A549 treated with ZK216348 at 1 μM for 4 hours (cell line): ENCODE measurements at places on chromosomes 2 and 18. TPM values are rescaled to one million over a fixed set of nuclear protein-coding genes. Genes with fewer than 3 reads are reported as not detected.

TMEM198 gene
- total RNA-seq, result 0.71 to 1.6 TPM (median 1.2 TPM) in 5 replicates

UGT1A3 gene
- 0.12 to 0.19 TPM (median 0.17 TPM) in 3 of 5 replicates, not detected in the others for total RNA-seq

MC2R gene
- total RNA-seq, result not detected in 5 replicates

TUBA3E gene
- 0.62 to 0.97 TPM (median 0.78 TPM) in 5 replicates for total RNA-seq

BCL2 gene
- total RNA-seq, result 0.29 to 0.56 TPM (median 0.54 TPM) in 5 replicates

TCF23 gene
- not detected in 5 replicates for total RNA-seq
